A549 treated with dexamethasone at 1 μM for 4 hours (cell line): ENCODE measurements at places on chromosomes 1 and 21. TPM values are rescaled to one million over a fixed set of nuclear protein-coding genes. Genes with fewer than 3 reads are reported as not detected.

The HDGF gene
- total RNA-seq = 423 to 447 TPM (median 444 TPM) in 5 replicates

The TMCC2 gene
- total RNA-seq = 1.2 to 1.7 TPM (median 1.5 TPM) in 5 replicates

The CHI3L2 gene
- total RNA-seq = 0.20 to 0.41 TPM (median 0.35 TPM) in 5 replicates

The RNU11 gene
- not detected in 5 replicates for total RNA-seq

The DESI2 gene
- 27.2 to 34.6 TPM (median 31.9 TPM) in 5 replicates for total RNA-seq
